ENCODE measurements at places on chromosomes 7 and 10. TPM values are rescaled to one million over a fixed set of nuclear protein-coding genes. Genes with fewer than 3 reads are reported as not detected.

GRCh38 chr7:50832744-50833143 lies 50.0 kb upstream of the GRB10 start:
- peak; percentile 48 for DNase-seq
- no peak overlapping the region for H3K4me3 ChIP-seq
- no peaks in the 10 kb centered on the region for H3K36me3 ChIP-seq
- no peaks in the 10 kb centered on the region for H3K27me3 ChIP-seq
- no peak overlapping the region for H3K27ac ChIP-seq
- H3K4me1 ChIP-seq, result peaks cover 10% of the 10 kb centered on the region

DNA sequence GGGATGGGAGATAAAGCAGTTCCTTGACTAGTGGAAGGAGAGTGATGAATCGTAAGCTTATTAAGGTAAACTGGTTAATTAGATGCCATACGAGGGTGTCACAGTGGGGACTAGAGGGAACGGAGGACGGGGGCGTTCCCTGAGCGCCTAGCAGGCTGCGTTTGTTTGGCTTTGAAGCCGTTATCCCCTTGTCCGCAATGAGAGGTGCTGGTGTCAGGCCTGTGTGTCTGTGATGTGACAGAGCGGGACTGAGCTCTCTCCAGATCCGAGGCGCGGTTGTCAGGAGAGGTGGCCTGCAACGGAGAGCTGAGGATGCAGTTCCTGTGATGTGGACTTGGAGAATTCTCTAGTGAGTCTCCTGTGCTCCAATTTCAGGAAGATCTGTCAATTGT lies 60.0 kb upstream of the PRPS1L1 start:
- H3K27ac ChIP-seq, result no peak overlapping the region
- peak overlapping the region; percentile 78 for H3K4me3 ChIP-seq
- H3K36me3 ChIP-seq, result no peaks in the 10 kb centered on the region
- peaks cover 4% of the 10 kb centered on the region for H3K4me1 ChIP-seq
- peaks cover 30% of the 10 kb centered on the region for H3K27me3 ChIP-seq

Gene INPP5A
- total RNA-seq, result 39.3 TPM

Gene VWC2
- not detected for total RNA-seq

DNA sequence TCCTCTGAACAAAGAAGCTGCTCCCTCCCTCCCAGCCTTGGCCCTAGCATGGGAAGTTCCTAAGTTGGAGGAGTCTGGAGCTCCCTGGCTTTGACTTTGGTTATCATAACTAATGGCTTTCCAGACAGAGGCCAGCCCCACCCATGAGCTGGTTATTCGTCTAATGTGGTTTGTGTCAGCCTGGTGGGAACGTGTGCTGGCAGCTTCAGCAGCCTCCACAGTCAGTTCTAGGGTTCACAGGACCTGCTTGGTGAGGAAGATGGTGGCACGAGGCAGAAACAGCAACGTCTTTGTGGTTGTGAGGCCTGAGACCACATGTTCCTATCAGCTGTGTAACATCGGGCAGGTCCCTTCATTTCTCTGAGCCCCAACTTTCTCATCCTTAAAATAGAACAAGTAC lies 103.1 kb downstream of the PAXIP1 start:
- H3K27ac ChIP-seq, result no peak overlapping the region
- DNase-seq, result no peak
- H3K36me3 ChIP-seq, result no peaks in the 10 kb centered on the region
- no peaks in the 10 kb centered on the region for H3K4me1 ChIP-seq
- no peak overlapping the region for H3K4me3 ChIP-seq

- H3K4me3 ChIP-seq, result peak overlapping the region; percentile 57
- H3K36me3 ChIP-seq, result no peaks in the 10 kb centered on the region
- DNase-seq, result peak; percentile 44
- peaks cover 18% of the 10 kb centered on the region for H3K4me1 ChIP-seq
- no peaks in the 10 kb centered on the region for H3K27me3 ChIP-seq
Measured at GRCh38 chr7:148894591-148894990, 10.5 kb upstream of the EZH2 start.

DNA sequence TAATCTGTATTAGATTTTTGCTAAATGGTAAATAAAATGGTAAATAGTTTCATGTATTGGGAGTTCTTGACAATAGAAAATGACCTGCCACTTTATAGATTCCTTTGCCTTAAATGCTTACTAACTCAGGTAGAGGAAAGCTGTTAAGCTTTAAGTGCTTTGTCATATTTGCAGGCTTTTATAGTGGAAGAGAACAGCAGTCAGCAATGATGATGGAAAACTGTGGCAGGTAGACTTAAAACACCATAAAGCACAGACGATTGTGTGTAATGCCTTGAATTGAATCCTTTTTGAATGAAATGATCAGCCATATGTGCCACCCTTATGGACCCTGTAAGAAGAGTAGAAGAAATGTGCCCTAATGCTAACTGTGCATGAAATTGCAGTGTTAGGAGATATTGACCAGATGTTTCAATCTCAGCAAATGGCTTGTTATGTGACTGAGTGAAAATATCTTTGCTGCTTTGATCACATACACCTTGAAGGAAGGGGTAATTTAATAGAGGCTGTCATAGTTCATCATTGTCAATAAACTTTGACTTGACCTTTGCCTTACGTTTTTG lies 230.4 kb downstream of the ADK start:
- no peak overlapping the region for H3K27ac ChIP-seq
- no peaks in the 10 kb centered on the region for H3K36me3 ChIP-seq
- no peaks in the 10 kb centered on the region for H3K4me1 ChIP-seq
- no peak overlapping the region for H3K4me3 ChIP-seq

DNA sequence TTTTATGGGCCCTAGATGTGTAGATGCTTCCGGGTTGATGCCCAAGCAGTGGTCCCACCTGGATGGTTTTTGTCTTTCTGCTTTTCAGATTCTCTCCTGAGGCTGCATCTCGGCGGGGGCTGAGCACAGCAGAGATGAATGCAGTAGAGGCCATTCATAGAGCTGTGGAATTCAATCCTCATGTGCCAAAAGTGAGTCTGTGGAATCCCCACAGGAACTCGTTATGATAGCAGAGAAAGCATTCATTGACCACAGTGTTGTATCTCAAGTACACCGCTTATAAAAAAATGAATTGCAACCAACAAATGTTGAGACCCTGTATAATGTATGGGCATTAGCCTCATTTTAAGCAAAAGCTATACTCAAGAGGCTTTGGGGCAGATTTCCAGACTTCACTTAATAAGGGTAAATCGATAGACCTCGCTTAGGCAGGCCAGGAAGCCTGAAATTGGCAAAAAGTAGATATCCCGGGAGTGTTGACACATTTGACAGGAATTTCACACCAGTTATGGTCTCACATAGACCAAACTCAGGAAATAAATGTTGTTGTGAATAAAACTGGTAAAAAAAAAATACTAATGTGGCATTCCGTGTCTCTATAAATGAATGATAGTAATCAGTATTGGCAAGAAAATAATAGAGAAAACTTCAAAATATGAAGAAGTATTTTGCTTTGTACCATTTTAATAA lies 132.0 kb downstream of the WNT2 start:
- peaks cover 13% of the 10 kb centered on the region for H3K4me1 ChIP-seq
- H3K4me3 ChIP-seq, result no peak overlapping the region
- no peaks in the 10 kb centered on the region for H3K36me3 ChIP-seq
- no peaks in the 10 kb centered on the region for H3K27me3 ChIP-seq

DNA sequence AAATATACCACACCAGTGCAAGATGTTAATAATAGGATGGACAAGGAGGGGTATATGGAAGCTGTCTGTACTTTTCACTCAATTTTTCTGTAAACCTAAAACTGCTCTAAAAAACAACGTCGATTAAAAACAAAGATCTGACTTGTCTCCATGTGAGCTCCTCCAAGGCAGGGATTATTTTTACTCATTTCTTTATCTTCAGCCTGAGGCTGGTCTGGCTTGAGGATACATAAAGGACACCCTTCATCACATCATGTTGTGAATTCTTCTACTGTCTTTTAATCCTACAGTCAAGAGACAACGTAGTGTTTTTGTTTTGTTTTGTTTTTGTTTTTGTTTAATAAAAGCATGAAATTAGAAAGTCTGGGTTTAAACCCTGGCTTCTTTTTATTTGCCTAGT lies 486.9 kb downstream of the PLXNA4 start:
- H3K27me3 ChIP-seq, result no peaks in the 10 kb centered on the region
- H3K4me3 ChIP-seq, result no peak overlapping the region
- DNase-seq, result no peak
- H3K27ac ChIP-seq, result no peak overlapping the region

Gene AKR1C2
- 13.7 TPM for total RNA-seq

Gene FAM237B
- total RNA-seq, result not detected

- no peaks in the 10 kb centered on the region for H3K27me3 ChIP-seq
- no peak overlapping the region for H3K27ac ChIP-seq
- no peak overlapping the region for H3K4me3 ChIP-seq
Measured at GRCh38 chr10:54372179-54372578, 428.9 kb downstream of the PCDH15 start.

Gene DMTF1
- total RNA-seq, result 93.0 TPM

DNA sequence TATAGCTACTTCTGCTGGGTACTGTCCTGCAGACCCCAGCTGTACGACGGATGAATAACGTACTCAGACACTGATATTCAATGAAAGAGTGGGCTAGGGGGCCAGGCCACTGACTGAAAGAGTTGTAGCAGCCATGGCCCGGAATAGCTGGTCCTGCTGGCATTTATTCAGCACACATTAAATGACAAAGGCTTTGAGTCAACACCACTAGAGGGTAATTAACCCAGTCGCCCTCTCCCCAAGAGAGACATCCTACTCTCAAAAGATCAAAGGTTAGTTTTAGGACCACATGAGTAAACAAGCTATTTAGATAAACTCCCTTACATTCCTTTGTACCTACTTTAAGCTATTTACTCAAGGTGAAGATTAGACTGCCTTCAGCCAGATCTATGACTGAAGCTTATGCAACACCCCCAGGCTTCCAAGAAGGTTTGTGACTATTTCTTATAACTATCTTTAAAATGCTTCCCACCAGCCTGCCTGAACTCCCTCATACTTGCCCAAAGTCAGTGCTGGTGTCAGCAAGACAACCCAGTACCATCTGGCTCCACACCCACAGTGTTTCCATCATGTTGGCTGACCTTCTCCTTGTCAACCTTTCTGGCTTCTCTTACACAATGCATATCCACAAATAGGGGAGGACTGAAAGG lies 629.1 kb downstream of the SORCS1 start:
- no peaks in the 10 kb centered on the region for H3K4me1 ChIP-seq
- no peaks in the 10 kb centered on the region for H3K27me3 ChIP-seq
- no peaks in the 10 kb centered on the region for H3K36me3 ChIP-seq
- no peak overlapping the region for H3K4me3 ChIP-seq
- DNase-seq, result peak; percentile 1
- H3K27ac ChIP-seq, result no peak overlapping the region

- no peak overlapping the region for H3K27ac ChIP-seq
- DNase-seq, result peak; percentile 24
- no peaks in the 10 kb centered on the region for H3K27me3 ChIP-seq
- no peaks in the 10 kb centered on the region for H3K4me1 ChIP-seq
- no peaks in the 10 kb centered on the region for H3K36me3 ChIP-seq
Measured at GRCh38 chr7:7522421-7522820, 13.3 kb downstream of the COL28A1 start.

- no peak for DNase-seq
- no peak overlapping the region for H3K4me3 ChIP-seq
- H3K4me1 ChIP-seq, result no peaks in the 10 kb centered on the region
- H3K27ac ChIP-seq, result no peak overlapping the region
Measured at GRCh38 chr7:45590679-45591057, 16.5 kb downstream of the ADCY1 start.

DNA sequence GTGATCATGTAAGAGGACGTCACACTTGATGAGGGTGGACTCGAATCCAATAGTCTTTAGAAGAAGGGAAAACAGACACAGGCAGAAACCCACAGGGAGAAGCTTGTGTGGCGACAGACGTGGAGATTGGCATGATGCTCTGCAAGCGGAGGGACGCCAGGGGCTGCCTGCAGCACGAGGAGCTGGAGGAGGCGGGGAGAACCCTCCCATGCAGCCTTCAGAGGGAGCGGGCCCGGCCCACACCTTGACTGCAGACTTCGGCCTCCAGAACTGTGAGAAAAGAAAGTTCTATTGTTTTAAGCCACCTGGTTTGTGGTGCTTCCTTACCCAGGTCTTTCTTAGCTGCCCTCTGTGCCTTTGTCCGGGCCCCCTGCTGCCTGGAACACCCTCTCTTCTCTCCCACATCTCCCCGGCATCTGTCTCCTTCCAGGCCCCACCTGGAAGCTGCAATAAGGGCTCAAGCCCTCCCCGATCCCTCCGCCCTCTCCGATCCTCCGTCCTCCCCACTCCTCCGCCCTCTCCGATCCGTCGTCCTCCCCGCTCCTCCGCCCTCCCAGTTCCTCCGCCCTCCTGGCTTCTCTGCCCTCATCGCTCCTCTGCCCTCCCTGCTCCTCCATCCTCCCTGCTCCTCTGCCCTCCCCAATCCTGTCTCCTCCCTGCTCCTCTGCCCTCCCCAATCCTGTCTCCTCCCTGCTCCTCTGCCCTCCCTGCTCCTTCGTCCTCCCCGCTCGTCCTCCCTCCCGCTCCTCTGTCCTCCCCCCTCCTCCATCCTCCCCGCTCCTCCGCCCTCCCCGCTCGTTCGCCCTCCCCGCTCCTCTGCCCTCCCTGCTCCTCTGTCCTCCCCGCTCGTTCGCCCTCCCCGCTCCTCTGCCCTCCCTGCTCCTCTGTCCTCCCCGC lies 17.4 kb upstream of the PRKAG2 start:
- no peaks in the 10 kb centered on the region for H3K4me1 ChIP-seq
- H3K27me3 ChIP-seq, result peaks cover 39% of the 10 kb centered on the region
- DNase-seq, result no peak
- H3K36me3 ChIP-seq, result no peaks in the 10 kb centered on the region
- no peak overlapping the region for H3K27ac ChIP-seq

Gene PTPRZ1
- not detected for total RNA-seq
